ENCODE measurements at places on chromosomes 2 and 18.

DNA sequence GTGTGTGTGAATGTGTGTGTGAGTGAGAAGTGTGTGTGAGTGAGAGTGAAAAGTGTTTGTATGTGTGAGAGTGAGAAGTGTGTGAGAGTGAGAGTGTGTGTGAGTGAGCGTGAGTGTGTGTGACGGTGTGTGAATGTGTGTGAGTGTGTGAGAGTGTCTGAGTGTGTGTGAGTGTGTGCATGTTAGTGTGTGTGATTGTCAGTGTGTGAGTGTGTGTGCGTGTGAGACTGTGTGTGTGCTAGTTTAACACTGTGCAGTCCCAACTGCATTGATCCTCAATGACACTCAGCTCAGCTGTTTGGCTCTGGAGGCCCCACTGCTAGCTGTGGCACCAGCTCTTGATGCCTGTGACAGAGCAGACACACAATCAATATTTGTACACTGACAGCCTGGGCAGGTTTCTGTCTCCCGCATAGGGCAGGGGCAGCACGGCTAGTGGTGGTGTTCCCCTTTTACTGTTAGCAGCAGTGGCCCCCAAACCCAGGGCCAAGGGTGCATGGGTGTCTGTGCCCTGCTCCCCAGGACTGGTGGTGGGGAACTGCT lies 135.0 kb downstream of the INHBB start:
- no peak for DNase-seq

DNA sequence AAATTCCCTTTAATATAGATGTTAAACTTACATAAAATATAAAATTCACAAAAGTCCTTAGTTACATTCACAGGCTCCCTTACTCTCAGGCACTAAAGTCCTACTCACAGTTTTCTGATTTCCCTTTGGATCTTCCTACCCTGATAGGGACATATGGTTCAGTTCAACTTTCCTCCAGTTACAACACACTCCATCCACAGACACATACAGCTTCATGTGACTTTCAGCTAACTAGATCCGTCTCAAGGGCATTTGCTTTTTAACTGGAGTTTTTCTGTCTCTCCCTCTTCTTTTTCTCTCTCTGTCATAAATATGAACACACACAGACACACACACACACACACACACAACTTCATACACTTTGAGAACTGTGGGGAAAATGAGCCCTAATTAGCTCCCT lies 419.2 kb downstream of the LRP1B start:
- DNase-seq: no peak

DNA sequence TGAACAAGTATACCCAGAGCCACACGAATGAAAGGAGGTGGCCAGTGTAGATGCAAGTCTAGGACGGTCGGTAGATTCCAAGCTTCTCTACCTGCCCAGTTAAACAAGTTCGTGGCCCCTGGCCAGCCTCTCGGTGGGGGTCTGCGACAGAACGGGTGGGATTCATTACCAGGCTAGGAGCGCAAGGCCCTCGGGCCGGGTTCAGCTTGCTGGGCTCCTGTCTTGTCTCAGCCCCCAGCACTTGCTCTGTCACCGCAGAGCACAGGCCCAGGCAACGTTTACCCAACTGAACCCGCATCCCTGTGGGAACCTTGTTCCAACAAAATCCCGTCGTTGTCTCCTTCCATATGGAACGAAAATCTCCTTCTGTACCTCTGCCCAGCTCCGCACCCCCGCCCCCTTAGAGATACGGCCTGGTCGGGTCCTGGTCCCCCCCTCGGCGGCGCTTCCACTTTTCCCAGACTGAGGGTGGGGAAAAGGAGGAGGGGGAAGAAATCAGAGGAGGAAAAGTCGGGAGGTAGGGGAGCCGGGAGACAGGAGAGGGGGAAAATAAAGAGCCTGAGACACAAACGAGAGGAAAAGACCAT lies 1.9 kb upstream of the EMX1 start:
- DNase-seq: no peak

DNA sequence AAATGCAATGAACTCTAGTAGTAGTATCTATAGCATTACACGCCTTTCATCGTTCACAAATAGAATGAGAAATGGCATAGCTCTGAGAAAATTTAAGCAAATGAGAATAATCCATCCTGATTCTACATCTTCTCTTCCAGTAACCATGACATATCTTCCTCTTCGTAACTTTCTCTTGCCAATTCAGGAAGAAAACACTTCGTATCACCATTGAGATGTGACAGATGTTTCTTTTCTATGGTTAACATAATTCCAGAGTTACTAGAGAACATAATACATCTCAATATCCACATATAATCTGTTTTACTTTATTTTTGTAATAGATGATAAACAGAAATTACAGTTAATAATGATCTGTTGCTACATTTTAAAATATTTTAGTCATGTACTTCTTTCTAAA lies 1527.4 kb downstream of the LRP1B start:
- DNase-seq: no peak

DNA sequence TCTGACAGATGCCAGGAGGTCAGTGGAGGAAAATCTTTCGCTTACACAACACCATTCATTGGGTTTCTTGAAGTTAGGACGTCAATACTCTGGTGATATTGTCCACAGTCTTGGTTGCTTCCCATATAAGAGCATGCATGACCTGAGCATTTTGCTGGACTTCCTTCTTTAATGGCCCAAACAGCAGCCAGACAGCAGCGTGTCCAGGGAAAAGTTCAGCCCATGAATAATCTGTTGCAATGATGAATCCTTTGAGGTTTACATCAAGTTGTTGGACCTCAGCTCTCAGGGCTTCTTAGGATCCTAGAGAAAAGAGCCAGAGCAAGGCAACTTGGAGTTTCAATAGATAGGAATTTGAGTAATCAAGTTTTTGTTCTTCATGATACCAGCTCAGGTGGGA lies 155.6 kb upstream of the MGAT5 start:
- no peak for DNase-seq

DNA sequence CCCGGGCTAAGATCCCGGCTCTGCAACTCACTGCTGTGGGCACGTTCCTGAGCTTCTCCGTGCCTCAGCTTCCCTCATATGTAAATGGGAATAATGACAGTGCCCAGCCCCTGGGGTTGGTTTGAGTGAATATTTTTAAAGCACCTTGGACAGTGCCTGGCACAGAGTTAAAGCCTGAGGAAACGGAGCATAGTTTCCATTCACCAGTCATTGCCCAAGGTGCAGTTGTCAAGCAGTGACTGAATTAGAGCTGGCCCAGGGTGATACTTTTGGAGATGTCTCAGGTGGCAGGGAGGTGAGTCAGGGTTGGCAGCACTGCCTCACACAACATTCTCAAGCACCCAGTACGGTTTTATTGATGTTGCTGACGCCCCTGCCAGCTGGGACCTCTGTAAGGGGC lies 12.2 kb downstream of the TMEM177 start:
- DNase-seq: no peak

DNA sequence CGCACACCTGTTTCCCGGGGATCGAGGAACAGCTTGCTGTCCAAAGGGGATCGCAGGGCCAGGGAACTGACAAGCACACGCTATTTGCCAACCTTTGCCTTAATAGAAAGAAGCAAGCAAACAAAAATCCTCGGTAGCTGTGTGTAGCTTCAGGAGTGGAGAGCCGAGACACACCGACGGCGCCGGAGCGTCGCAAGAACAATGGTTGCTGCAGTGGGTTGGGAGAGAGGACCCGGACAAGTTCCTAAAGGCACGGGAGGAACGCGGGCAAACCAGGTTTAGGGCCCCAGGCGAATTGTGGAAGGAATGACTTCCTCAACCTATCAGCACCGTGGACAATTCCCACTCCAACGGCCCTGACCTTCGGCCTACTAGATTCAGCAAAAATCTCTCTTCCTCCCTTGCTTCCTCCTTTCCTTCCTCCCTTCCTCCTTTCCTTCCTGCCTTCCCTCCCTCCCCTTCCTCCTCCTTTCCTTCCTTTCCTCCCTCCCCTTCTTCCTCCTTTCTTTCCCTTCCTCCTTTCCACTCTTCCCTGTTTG lies 4.9 kb upstream of the NEUROD1 start:
- no peak for DNase-seq

DNA sequence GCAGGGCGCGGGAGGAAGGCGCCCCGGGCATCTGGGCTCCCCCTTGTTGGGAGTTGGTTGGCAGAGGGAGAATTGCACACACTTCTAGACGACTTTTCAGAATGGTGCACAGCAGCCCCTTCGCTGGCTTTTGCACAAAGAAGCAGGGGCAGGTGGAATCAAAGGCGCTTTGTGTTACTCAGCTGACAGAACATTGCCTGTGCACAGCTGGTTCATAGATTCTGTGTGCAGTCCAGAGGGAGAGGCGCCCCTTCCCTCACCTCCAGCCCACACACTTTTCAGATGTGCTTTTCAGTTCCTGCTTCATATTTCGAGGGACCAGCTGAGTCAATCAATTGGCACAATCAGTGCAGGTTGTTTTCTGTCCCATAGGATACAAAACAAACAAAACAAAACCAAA lies 348.4 kb upstream of the RAB12 start:
- no peak for DNase-seq
